NB4 (cell line): ENCODE measurements at places on chromosomes 11 and 22.

DNA sequence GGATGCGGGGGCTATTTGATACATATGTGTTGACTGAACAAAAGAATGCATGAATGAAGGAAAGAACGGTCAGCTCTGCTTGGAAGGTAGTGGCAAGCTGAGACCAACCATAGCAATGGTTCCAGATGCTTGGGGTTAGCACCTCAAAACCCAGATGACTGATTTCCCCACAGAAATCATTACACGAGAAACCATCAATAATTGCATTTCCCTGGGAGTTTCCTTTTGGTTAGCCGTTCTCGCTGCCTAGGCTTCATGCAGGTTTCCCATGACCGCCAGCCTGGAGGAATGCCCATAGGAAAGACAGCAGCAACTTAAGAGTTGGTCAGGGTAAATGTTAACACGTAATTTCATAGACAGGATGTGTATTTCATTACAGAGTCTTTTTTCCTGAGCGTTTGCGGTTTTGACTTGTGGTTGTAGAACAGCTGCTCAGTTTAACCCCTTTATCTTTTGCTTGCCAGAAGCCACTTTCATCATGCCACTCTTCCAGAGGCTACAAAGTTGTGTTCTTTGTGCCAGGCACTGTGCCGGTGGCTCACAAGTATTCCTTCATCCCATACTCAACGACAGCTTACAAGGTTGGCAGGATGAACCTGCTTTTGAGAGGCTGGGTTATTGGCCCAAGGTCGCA is 2.8 kb downstream of the IL17RA start:
- peak; percentile 88 for DNase-seq

DNA sequence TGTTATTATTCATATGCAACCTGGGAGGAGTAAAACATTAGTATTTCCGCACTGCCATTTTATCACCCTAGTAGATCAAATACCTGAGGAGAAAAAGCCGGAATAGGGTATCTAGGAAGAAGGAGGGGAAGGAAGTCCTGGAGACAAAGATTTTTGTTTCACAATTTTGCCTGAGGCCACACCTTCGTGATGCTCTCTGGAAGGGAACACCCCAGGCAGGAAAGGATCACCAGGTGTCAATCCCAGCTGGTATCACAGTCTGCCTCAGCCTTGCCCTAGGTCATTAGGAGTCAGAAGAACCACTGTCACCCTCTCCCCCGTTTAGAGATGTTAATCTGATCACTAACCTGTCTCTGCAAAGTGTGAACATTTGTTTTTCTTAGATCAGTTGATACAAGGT is 35.4 kb upstream of the IGSF9B start:
- no peak for DNase-seq

DNA sequence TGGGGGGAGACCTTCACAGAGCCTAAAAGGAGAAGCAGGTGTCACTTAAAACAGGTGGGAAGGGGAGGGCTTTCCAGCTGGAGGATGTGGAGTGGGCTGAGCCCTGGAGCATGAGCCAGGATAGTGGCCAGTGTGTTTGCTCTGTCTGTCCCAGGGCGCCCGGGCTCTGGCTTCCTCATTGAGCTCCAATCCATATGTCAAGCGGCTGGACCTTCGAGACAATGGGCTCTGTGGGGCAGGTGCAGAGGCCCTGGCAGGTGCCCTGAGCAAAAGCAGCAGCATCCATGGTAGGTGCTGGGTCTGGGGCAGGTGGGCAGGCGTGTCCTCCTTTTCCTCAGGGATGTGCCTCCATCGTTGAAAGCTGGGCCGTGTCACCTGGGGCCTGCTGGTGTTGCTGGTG is 2.0 kb downstream of the LRRC74B start:
- DNase-seq = no peak

DNA sequence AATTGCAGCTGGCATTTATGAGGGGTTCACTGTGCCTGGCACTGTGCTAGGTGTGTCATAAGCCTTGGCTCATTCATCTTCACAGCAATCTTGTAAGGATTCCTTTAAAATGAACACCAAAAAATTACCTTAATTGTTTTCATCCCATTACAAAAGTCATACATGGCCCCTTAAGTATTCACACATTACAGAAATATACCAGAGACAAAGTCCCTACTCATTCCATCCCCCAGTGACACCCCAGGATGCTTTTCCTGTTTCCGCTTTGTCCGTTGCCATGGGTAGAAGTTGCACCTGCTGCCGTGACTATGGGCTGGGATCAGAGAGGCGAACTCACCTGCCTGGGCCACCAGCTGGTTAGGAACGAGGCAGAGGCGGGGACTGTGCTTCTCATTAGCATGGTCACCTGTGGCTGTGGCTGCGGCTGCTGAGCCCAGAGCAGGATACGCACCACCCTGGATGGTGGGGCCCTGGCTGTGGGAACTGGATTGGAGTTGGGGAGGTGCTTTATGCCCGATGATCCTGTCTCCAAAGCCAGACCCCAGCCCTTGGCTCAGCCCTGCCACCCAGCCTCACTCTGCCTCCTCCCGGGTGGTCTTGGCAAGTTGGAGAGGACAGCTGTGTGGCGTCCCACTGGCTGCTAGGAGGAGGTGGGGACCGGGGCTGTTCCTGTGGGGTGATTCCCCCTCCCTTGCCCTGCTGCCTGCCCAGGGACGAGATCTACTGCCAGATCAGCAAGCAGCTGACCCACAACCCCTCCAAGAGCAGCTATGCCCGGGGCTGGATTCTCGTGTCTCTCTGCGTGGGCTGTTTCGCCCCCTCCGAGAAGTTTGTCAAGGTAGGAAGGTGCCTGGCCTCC is 60.8 kb downstream of the MYO7A start:
- no peak for DNase-seq

- peak; percentile 71 for DNase-seq
These were observed 6.0 kb downstream of the CSNK1E start for GRCh38 chr22:38311323-38311620.

GRCh38 chr22:41968601-41969000 is 642 bp upstream of the SEPTIN3 start:
- no peak for DNase-seq

GRCh38 chr11:42992594-42992993 is 319.2 kb upstream of the API5 start:
- DNase-seq = no peak

DNA sequence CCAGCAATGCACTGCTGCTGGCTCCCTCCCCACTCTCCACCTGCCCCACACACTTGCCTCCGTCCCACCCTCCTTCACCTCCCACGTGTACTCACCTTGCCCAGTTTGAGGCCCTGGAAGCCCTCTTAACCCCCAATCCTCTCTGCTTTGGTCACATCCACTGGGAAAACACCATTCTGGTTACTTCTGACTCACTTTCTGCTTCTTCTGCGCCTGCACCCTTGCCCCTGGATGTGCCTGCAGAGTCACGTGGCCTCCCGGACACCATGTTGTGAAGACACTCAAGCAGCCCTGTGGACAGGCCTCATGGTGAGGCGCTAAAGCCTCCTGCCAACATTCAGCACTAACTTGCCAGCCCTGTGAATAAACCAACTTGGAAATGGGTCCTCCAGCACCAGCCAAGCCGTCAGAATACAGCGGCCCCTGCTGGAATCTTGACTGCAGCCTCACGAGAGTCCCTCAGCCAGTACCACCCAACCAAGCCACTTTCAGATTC is 2.6 kb upstream of the NAALADL1 start:
- peak; percentile 46 for DNase-seq
